ENCODE measurements at places on chromosomes 7 and 10.

DNA sequence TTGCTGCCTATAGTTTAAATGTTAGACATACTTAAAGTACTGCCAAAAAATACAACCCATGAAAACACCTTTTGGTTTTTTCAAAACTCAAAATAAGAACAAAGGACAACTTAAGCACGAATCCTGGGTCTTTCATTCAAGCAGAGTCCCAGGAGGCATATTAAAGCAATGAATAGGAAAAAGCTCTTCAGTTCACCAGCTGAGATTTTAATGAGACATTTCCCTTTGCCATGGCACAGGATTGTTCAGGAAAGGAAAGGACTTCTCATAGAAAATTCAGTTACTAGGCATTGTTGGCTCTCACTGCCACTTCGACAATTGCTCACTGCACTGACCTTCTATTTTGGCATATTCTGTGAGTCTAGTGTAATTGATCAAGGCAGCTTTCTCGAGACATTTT lies 133.5 kb upstream of the FEZF1 start:
- no peak for DNase-seq

GRCh38 chr7:68309806-68310205 lies 1288.5 kb upstream of the AUTS2 start:
- no peak for DNase-seq

DNA sequence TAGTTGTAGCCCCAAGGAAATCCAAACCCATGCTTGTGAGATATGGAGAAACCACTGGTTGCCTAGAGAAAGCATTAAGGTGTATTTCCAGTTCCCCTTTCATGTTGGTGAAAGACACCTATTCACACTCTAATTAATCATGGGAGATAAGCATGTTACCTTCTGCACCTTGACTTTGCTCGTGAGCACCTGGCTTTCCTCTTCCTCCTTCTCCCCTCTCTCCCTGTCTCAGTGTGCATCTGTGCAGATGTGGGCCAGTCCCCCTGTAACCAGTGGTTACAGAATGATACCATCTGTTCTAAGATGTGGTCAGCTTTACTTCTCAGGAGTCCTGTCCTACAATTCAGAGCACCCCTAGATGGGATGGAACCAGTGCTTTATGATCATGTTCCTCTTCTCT lies 160.6 kb downstream of the LCOR start:
- peak; percentile 52 for DNase-seq

DNA sequence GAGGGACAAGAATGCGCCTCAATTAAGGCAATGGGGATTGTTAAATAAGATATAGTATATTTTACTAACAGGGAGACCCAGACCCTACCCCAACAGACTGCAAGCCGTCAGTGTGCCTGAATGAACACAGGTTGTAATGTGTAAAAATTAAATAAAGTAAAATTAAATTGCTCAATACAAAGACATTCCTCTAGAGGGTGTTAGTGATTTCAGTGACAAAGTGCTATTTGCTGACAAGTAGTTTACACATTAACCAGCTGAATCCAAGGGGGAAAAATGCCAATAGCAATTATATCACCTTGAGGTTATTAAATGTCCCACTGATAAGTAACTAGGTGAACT lies 110.5 kb downstream of the EBF3 start:
- no peak for DNase-seq

GRCh38 chr10:114697061-114697598 lies 39.1 kb upstream of the ABLIM1 start:
- no peak for DNase-seq

DNA sequence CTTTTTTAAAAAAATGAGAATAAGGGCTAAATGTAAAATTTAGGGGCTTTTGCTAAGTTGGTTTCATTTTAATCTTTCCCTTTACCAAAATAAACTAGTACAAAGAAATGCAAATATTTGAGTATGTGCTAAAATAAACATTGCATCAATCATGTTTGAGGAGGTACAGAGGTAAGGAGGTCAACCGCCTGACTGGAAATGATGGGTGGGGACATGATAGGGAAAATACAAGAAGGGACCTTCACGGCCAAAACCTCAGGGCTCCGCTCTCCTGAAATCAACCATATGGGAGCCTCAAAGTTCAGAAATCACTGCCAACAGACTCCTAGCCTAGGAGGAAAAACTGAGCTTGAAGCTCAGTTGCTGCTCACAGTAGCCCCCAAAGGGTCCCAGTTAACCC lies 207.6 kb downstream of the AHR start:
- DNase-seq, result peak; percentile 34

DNA sequence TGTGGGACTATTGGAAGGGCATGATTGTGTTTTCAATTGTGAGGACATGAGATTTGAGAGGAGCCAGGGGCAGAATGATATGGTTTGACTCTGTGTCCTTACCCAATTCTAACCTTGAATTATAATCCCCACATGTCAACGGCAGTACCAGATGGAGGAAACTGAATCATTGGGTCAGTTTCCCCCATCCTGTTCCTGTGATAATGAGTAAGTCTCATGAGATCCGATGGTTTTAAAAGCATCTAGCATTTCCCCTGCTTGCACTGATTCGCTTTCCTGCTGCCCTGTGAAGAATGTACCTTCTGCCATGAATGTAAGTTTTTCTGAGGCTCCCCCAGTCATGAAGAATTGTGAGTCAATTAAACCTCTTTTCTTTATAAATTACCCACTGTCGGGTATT lies 1367.1 kb downstream of the XPNPEP1 start:
- DNase-seq, result no peak

DNA sequence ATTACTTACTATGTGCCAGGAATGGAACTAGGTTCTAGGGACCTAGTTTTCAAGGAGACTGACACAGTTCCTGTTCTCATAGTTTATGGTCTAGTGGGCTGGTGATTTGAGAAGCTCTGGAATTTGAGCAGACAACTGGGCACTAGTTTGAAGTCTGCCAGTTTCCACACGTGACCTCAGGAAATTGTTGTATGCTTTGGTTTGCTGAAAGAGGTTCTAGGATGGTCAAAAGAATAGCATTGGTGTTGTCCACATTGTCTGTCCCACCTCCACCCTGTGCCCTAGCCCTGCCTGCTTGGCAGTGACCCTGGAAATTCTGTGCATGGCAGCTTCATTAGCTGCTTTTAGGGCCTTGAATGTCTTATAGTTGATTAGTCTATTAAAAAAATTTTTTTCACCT lies 28.7 kb downstream of the GBF1 start:
- DNase-seq, result no peak
